ENCODE measurements at places on chromosomes 5 and 9. TPM values are rescaled to one million over a fixed set of nuclear protein-coding genes. Genes with fewer than 3 reads are reported as not detected.
A peak's percentile ranks its signal among the peaks of the same experiment; 100 is the strongest.

GRCh38 chr5:91291628-91292569, 91.2 kb downstream of the ARRDC3 start:
- DNase-seq: no peak

GRCh38 chr5:17895288-17896033, 261.2 kb downstream of the TAF11L14 start:
- peak; percentile 63 for DNase-seq

GRCh38 chr5:58926541-58926935, 343.7 kb downstream of the RAB3C start:
- DNase-seq: no peak

DNA sequence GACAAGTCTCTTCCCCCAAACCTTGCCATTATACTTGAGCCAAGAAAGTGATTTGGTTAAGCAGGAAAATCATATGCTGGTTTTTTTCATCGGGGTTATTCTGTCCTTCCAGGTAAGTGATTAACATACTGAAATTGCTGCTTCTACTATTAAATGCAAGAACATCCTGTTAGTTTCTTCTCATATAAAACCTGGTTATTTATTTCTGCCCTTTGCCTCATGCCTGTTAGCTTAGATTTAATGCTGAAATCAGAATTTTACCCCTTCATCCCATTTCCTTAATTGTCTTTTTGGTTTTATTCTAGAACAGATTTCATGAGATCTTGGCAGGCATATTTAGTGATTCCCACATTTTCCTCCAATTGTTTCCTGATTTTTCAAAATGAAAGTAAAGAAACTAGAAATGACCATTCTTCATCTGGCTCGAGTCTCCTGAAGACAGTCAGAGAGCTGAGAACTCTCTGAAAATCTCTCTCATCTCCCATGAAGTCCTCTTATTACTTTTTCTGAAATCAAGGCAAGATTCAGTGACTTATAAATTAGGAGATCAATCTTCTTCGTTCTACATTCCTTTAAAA, 132.9 kb downstream of the NFIB start:
- DNase-seq: no peak

GRCh38 chr9:119884438-119884837, 515.2 kb upstream of the BRINP1 start:
- DNase-seq: no peak

TAF11L9 gene
- not detected for polyA plus RNA-seq
